ENCODE measurements at places on chromosomes 1 and 21.

DNA sequence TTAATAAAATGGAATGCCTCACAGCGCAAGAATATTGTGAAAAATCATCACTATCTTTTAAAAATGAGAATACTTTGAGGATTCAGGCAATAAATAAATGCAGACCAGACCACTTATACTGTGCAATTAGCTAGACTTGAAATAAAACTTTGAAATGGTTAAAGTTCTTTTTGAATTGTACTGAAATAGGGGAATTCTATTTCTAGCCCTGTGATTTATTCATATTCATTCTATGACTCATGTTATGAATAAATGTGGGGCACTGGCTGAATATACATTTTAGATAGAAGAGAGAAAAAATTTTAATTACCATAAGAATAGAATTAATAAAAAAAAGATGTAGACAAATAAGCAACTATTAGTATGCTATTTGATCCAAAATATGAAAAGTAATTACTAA lies 16.4 kb upstream of the USP25 start:
- no peak for DNase-seq

DNA sequence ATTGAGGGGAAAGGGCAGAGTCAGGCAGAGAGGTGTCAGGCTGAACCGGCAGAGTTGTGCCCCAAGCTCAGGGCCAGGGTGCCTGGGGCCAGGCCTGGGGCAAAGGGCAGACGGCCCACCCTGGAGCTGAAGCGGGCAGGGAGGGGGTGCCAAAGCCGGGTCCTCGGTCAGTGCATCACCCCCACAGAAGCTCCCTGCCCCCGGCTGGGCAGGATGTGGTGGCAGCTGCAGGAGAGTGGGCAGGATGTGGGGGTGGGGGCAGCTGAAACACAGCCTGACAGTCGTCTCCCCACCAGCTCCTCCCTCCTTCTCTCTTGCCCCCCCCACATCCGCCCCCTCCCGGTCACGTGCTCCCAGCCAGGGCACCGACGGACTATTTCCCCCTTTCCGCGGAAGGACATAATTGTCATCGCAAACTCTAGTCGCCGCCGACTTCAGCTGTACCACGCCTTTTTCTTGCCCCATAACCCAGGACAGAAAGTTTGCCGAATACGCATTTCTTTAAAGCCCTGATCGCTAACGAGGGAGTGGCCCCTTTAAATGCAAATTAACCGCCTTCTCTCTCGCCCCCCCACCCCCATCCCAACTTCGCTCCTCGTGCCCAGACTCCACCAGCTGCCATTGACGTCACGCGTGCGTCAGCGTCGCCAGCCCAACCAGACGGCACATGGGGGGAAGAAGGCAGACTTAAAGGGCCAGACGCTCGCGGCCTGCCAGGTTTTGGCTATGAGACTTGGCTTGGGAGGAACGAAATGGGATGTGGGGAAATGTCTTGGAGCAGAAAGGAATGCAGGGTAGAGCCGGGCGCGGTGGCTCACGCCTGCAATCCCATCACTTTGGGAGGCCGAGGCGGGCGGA lies 4.5 kb upstream of the MEF2D start:
- DNase-seq = peak; percentile 98

DNA sequence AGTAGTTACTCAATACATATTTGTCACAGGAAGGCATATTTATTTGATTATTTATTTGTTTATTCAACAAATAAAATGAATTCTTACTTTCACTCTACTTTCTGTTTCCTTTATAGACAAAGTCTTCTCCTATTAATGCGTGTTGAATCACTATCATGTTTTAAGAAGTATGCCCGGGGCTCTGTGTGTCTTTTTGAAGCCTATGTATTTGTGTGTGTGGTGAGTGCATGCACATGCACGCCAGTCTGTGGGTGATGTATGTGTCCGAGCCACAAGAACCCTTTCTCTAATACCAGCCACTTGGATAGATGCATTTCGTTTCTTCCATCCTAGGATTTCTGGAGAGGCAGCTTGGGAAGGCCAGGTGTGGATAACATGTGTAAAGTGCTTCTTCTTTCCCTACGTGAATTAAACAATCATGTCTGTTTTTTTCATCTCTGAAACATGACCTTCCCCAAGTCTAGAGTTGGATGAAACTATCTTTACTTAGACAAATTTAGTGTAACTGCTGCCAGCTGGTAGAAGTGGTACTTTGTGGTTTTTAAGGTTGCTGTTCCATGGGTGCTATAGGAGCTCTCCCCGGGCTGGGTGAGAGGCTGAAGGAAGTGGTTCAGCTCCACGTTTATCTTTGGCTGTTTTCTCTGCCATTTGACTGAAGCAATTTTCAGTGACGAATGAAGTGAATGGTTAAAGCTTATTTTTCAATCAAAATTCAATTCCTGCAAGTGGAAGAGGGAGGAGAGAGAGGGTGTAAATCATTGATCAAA lies 46.8 kb upstream of the PPM1J start:
- DNase-seq = no peak

DNA sequence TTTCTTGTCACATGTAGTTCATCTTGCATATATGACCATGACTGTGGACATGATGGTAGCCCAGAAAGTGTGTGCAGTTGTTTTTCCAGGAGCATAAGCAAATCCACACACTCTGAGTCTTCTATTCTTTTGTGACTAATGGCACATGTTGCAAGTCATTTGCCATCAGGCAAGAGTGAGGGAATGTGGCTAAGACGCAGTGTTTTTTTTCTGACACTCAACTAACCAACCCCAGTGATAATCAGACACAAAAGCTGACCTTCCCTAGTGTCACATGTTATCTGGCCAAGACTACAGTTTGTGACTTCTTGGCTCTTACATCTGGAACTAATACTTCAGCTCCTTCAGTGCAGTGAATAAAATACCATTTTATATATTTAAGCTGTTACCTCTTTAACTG lies 108.8 kb downstream of the ITSN1 start:
- no peak for DNase-seq

- no peak for DNase-seq
Measured at GRCh38 chr1:227112538-227112937, 172.4 kb downstream of the COQ8A start.

DNA sequence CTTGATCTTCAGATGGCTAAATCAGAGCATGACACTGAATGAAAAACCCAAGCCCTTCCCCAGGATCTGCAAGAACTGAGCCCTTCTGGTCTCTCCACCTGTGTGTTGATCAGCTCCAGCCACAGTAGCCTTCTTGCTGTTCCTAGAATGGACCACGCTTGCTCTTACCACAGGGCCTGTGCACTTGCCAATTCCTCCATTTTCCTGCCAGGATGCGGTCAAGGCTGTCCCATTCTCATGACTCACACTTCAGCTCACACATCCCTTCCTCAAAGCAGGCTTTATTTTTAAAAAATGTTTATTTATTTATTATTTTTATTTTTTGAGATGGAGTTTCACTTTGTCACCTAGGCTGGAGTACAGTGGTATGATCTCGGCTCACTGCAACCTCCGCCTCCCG lies 43.6 kb upstream of the GRHL3 start:
- no peak for DNase-seq

DNA sequence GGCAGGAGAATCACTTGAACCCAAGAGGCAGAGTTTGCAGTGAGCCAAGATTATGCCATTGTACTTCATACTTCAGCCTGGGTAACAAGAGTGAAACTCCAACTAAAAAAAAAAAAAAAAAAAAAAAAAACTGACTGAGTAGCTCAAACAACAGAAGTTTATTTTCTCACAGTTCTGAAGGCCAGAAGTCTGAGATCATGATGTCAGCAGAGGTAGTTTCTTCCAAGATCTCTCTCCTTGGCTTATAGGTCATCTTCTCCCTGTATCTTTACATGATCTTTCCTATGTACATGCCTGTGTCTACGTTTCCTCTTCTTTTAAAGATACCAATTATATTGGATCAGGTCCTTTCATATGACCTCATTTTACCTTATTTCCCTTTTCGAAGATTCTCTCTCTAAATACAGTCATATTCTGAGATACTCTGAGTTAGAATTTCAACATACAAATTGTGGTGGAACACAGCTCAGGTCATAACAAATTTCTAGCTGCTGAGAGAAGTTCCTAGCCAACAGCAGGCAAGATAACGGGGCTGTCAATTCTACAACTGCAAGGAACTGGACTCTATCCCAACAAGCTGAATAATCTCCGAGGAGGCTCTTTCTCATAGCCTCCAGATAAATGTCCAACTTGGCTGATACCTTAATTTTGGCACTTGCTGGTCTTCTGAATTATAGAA lies 187.7 kb upstream of the ADAMTS5 start:
- no peak for DNase-seq

DNA sequence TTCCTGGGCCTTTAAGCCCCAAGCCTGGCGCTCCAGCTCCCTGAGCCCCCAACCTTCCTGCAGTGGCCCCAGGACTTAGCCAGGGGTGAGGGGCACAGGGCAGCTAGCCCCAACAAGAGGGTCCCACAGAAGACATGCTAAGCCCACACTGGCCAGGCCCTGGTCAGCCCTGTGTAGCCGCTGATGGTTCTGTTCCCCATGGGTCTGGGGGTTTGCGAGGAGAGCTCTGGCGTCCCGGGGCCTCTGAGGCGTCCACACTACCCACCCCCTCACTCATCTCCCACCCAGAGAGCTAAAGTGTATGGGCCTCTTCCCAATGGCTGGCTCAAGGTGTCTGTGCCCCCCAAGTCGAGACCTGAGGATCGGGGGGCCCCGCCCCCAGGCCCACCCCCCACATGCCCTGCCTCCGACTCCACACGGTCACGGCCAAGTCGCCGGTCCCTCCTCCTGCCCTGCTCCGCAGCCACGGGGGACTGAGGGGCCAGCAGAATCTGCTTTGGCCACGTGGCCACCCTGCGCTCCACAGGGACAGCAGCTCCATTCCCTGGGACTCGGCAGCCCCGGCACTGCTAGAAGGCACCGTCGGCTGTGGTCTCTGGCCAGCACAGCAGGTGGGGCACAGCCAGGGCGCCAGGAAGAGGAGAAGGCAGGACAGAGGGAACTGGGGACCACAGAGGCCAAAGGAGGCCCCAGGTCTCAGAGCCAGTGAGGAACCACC lies 7.8 kb downstream of the TNFRSF18 start:
- DNase-seq = no peak

- DNase-seq = no peak
Measured at GRCh38 chr1:206824331-206824730, 41.1 kb upstream of the IL20 start.

DNA sequence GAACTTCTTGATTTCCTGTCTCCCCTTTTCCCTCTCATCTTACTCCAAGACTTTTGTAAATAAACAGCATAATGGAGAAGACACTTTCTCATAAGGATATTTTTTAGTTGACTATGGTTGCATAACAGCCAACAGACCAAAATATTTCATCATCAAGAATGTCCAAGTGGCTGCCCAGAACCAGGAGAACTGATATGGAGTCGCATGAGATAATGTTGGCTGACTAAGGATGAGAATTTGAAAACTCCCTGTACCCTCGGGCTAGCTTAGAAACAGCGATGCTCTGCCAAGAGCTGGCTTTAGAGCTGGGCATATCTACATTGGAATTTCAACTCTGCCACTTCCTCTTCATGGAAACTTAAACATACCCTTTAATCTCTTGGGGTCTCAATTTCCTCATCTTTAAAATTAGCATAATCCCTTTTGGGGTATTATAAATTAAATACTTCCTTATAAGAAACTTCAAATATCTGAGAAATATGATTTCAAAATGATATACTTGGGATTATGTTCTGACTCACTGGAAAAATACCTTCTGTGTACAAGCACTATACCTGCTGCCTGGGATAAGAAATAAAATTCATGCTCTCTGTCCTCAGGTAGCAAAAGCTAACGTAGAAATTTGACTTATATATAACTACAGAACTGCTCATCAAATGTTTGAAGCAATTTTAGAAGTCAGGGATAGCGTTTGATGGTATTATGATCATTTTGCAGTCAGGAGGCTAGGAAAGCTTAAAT lies 777.3 kb downstream of the LTN1 start:
- DNase-seq = peak; percentile 76

DNA sequence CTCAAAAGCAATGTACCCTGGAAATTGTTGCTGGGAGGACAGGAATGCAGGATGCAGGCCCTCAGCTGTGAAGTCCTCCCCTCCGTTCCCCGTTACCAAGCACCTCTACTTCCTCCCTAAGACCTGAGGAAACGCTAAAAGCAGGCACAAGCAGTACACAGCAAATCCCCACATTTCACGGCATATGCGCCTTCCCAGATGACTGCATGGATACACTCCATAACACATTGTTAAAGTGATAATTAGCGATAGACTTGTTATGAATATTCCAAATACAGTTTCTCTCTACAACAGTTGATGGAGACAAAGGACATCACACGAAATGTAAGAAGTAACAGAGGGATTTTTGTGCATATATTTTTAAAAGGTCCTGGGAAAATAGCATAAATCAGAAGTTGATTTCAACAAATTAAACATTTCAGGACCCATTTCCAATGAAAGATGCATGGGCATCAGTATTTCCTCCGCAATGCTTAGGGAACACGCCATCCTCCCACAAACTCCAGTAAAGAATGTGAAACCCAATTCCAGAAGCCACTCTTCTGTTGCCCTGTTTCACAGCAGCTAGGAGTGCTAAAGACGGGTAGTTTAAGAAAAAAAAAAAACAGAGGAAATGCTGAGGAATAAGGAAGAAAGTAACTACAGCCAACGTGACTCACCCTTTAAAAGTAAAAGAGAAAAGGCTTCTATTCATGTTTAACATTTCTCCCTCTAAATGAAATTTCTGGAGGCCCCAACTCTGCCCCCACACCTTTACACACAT lies 75.5 kb downstream of the HIVEP3 start:
- peak; percentile 43 for DNase-seq

- DNase-seq = no peak
Measured at GRCh38 chr1:226638001-226638601, 89.5 kb downstream of the STUM start.

GRCh38 chr1:80659161-80659560 lies 1141.6 kb upstream of the ADGRL2 start:
- DNase-seq = no peak

- no peak for DNase-seq
Measured at GRCh38 chr1:246104927-246105326, 402.2 kb downstream of the SMYD3 start.

- DNase-seq = no peak
Measured at GRCh38 chr1:1165485-1165884, 8.2 kb upstream of the TTLL10 start.

GRCh38 chr1:214791961-214792360 lies 189.0 kb downstream of the CENPF start:
- DNase-seq = no peak

DNA sequence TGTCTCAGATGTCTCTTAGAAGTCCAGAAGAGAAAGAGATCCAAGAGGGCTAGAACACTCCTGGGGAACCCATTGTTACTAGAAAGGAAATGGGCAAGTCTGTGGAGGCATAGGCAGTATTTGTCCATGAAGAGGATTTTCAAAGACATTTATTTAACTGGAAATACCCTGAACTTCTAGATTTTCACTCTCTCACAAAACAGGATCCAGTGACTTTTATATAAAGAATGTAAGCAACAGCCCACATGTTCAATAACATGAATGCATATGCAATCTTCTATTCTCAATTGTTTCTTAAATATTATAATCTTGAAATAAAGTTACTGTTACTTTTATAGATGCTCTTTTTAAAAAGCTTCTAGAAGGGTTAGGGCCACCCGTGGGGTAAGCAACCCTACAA lies 53.4 kb downstream of the TBX15 start:
- no peak for DNase-seq

All from amniotic stem cell (primary cell).